ENCODE measurements at places on chromosomes 4 and X. TPM values are rescaled to one million over a fixed set of nuclear protein-coding genes. Genes with fewer than 3 reads are reported as not detected.

NUDT11 gene
- 12.1 TPM for total RNA-seq

UGT2A1 gene
- not detected for total RNA-seq

ARHGEF9 gene
- 10.8 TPM for total RNA-seq

UPF3B gene
- 1.7 TPM for total RNA-seq

DMRTC1 gene
- not detected for total RNA-seq

SOX3 gene
- total RNA-seq: not detected

CYBB gene
- total RNA-seq: 0.32 TPM

GRCh38 chr4:114839986-114840385, 241.4 kb downstream of the UGT8 start:
- no peak for DNase-seq

DNA sequence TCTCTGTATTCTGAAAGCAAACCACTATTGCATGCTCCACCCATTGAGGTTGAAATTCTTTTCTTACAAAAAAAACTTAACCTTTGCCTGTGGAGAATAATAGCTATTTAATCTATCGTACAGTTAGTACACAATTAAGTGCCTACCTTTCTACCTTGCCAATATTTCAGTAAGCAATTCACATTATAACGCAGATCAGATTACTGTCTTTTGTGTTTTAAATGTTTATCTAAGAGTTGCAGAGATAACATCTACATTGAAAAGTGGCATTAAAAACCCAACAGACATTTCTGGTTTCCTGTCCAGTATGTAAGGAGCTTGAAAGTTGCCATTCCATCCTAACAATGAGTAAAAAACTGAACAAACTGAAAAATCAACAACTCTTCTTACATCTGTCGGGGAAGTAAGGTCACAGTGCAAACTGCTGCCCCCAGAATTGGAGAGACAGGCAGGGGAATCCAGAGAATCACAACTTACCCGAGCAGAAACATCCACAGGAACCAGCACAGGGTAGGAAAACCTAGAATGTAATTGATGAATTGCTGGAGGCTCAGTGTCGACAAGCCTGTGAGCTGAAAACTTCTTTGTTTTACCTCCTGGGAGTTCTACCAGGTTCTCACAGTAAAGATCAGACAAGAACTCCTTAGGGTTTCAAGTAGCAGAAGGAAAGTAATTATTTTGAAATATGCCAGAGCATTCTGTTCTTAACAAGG, 27.3 kb upstream of the ACSL4 start:
- DNase-seq: peak; percentile 37

- no peak for DNase-seq
Observed at GRCh38 chr4:115453416-115453815, 340.0 kb upstream of the NDST4 start.

DNA sequence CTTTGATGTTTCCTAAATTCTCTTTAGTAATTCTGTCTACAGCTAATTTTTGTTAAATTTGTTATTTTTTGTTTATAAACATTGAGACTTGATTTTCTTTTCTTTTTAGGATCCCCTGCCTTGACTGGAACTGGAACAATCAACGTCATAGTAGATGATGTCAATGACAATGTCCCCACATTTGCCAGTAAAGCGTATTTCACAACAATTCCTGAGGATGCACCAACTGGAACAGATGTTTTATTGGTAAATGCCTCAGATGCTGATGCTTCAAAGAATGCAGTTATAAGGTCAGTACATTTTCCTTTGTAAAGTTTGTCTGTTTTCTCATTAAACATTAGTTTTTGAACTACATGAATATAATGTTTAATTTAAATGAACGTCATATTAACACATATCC, 119.4 kb downstream of the FAT4 start:
- DNase-seq: peak; percentile 69

DNA sequence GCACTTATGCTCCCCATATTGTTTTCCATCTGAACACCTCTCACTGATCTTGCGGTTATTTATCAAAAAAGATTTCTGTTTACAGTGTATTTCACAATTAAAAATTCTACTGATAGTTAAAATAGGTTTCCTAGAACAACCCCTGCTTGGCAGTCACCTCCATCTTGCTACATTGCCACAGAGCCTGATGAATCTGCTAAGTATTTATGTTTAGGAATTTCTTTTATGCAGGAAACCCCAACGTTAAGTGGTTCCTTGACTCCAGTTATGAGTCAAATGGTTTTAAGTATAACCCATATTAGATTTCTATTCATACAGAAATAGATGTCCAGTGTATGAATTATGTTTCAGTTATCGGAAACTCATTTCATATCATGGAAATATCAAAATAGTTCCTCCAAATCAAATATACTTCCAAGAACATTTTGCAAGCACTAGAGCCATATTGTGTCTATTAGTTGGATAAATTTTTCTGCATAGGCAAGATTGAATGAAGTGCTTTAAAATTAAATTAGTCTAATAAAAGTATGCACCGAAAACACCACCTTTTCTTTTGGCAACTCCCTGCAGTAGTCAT, 20.6 kb downstream of the GALNT7 start:
- DNase-seq: no peak

DNA sequence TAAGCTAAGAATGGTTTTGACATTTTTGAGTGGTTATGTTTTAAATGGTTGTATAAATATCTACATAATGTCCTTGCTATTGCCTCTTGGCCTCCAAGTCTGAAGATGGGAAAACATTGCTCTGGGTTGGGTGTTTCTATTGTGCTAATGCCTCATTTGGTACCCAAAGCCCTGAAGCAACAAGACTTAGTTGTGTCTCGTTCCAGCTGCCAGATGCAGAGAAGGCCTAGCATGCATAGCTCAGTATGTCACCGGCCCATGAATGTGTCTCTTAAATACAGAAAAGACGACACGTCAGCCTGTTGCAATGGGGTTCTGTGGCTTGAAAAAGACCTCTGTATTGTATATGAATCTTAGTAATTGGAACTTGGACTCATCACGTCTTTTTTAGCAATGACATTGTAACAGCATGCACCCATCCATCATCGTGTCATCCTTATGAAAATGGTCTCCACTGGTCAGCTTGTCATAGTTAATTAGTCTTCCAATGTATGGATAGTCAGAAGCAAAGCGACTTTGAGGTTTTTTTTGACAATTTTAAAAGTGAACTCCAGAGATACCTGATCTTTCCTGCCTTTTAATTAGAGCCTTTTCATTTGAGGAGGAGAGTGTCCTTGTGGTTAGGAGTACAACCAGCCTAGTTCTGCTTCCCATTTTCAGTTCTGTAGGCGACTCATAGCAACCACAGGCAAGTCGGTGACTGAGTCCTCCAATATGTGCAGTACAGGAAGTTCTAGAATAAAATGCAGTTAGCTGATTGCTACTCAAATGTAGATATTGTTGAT, 126.4 kb upstream of the GATB start:
- DNase-seq: peak; percentile 14

DNA sequence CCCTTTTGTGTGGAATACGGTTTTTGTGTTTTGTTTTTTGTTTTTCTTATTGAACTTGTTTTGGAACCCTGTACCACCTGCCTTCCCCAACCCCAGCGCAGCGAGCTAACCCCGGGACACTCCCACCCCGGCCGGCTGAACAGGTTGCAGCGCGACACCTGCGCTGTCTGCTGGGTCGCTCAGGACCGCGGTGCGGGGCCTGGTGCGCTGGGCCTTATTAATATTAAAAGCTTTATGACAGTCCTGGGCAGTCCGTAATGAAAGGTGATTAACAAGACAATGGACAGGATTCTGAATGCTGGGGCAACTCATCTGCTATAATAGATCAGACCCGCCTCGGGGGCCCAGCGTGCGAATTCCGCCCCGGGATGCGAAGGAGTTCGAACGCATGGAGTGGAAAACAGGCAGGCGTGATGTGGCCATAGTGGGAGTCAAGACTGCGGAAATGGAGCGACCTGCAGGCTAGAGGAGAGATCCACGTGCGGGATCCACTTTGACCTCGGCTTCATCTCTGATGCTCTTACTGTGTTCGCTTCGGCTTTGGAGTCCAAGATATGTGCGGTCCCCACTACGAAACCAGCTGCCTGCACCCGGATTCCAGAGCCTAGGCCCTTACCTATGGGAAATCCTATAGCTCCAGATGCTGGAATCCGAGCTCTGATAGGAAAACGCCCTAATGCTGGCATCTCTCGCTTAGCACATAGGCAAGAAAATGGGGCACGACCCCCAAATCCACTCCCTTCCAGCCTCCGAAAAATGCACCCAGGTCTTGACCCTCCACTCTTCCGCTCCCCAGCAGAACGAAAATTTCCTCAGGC, 69.0 kb upstream of the TMEM33 start:
- DNase-seq: no peak

DNA sequence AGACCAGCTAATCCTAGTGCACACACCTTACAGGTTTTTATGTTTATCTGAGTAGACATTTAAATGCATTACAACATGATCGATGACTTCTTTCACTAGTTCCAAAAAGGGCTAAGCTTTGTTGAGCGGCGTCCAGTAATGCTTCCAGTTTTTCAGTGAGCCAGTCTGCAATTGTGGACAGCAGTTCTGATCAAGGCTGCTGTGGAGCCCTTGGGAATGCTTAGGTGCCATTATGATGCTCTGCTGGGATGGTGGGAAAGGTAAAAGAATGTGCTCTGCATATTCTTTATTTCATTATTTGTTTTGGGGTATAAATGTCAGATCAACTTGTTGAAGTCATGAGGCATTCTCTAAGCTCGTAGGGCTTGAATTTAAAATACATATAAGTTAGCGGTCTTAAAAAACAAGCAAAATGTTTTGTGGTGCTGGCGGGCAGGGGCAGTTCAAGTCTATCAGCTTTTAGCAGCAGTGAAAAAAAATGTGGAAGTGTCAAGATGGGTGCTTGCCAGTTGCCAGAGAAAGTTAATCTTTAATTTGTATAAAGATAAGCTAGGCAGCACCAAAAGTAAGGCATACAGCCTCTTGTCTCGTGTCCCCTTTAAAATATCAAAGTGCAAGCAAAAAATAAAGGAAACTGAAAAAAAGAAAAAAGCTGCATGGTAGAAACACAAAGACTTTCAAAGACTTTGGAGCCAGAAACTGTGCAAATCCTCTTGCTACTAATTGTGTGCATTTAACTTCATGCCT, 5.8 kb downstream of the MID1IP1 start:
- DNase-seq: no peak

- DNase-seq: peak; percentile 37
Observed at GRCh38 chrX:68710870-68711576, 63.6 kb downstream of the STARD8 start.

DNA sequence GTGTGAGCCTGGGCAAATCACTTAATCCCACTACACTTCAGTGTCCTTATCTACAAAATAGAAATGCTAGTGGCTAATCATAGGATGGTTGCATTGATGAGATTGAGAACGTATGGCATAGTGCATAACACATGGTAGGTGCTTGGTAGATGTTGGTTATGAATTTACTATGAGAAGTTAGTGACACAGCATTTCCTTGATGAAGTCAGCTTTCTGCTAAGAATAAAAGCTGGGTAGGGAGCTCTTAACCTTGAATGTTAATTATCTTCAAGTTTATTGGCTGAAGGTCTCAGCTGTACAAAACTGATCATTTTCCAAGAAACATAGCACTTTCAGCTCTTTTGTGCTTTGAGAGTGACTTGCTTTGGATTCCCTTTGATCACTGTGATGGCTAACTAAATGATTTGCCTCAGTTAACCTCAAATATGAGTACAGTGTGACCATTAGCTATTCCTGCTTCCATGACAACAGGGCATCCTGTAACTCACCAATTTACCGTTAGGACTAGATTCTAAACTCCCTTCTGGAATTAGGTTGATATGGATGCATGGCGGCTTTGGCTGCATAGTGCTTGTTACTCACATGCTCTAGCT, 17.8 kb downstream of the PDK3 start:
- no peak for DNase-seq

DNA sequence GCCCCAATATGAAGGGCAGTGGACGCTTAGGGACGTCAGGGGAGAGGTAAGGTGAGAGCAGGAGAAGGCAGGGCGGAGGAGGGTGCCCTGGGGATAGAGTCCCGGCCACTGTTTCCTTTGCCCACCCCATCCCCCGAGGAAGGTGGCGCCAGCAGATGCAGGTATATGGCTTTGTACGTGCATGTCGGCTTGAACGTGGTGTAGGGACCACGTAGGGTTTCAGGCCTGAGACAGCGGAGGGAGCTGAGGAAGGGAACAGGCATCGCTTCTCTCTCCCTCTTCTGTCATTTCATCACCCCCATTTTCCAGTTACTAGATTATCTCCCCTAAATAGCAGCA, 97.9 kb downstream of the PHKA2 start:
- no peak for DNase-seq

DNA sequence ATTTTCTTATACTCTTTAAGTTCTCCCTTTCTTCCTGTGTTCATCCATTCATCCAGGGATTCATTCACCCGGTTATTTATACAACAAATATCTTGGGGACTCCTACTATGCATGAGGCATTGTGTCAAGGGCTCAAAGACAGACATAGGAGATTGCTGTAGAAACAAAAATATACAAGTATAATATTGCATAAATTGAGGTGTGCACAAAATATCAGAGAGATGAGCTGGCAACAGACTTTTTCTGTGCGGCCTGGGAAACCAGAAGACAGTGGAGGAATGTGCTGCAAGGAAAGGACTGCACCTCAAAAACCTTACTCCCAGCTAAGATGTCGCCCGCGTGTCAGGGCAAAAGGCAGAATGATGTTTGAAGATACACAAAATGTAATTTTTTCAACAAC, 9.6 kb downstream of the OTOP1 start:
- no peak for DNase-seq

DNA sequence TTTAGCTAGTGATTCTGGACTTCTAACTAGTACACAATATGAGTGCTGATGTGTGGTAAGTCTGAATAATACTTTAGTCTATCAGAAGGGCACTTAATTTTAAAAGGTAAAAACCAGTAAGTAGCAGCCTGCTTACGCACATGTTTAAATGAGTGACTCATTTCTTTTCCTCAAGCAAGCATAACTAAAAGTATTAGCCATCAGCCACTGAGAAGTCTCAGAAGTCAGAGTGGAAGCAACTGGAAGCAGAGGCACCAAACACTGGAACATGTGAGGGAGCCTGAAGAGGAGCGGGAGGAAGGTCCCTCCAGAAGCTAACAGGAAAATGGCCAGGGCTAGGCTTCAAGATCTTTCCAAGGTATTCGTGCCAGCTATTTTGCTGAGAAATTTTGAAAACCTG, 257.7 kb downstream of the RAPGEF2 start:
- peak; percentile 90 for DNase-seq

DNA sequence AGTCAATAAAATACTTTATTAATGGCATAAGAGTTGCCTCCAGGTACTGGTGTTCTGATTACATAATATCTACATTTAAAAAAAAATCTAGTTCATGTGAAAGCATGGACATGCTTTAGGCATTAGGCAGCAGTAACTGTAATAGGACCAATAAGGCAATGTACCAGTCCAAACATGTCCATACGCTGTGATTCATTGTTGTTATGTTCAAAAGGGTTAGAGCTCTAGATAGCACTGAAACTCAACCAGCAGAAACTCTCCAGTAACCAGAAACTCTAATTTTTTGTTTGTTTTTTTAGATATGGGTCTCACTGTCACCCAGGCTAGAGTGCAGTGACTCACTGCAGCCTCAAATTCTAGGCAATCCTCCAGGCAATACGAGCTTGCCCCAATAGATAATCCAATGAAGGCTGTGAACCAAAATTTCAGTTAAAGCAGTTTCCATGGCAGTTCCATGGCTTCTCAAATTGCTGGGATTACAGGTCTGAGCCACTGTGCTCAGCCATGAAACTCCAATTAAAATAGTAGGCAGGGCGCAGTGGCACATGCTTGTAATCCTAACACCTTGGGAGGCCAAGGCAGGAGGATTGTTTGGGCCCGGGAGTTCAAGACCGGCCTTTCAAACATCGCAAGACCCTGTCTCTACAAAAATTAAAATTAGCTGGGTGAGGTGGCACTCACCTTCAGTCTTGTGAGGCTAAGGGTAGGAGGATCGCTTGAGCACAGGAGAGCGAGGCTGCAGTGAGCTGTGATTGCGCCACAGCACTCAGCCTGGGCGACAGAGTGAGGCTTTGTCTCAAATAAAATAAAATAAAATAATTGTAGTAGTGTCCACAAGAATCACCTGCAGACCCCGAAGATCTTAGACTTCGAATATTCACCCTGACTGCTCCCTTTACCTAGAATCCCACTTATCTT, 36.3 kb downstream of the MGARP start:
- peak; percentile 91 for DNase-seq
